ENCODE measurements at places on chromosomes 4 and X.

DNA sequence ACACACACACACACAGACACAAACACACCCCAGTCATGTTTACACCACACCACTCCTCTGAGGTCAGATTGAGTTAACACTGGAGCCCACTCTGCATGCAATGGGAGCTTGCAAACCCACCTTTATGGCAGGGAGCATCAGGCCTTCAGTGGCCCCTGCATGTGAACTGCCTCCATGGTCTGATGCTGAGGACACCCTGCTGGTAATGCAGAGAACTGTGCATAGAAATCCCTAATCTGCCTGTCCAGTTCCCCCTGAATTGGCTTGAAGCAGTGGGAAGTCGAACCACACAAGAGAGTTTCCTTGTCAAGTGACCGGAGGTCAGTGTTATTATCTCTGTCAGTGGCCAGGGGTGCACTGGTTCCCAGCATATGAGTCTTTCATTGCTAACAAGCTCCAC lies 59.8 kb downstream of the ANOS1 start:
- DNase-seq, result no peak

DNA sequence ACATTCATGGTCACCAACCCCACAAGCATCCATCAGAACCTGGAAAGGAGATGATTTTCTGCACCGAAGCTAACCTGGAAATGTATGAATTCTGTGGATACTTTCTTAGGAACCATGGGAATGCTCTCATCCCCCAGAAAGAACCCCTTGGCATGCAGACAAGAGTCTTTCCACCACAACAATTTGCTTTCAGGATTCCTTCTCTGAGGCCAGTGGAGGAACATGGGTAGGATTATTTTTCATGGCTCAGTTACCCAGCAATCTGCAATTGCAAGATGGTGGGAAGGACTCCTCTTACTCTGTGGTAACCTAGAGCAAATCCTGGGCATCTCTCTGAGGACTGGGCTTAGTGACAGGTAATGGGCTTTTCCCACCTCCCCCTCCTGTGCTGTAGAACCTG lies 131.9 kb upstream of the MSX1 start:
- DNase-seq, result no peak

GRCh38 chr4:1640190-1640589 lies 43.9 kb downstream of the FAM53A start:
- no peak for DNase-seq

GRCh38 chrX:104118765-104119164 lies 6.4 kb downstream of the ZCCHC18 start:
- DNase-seq, result no peak

DNA sequence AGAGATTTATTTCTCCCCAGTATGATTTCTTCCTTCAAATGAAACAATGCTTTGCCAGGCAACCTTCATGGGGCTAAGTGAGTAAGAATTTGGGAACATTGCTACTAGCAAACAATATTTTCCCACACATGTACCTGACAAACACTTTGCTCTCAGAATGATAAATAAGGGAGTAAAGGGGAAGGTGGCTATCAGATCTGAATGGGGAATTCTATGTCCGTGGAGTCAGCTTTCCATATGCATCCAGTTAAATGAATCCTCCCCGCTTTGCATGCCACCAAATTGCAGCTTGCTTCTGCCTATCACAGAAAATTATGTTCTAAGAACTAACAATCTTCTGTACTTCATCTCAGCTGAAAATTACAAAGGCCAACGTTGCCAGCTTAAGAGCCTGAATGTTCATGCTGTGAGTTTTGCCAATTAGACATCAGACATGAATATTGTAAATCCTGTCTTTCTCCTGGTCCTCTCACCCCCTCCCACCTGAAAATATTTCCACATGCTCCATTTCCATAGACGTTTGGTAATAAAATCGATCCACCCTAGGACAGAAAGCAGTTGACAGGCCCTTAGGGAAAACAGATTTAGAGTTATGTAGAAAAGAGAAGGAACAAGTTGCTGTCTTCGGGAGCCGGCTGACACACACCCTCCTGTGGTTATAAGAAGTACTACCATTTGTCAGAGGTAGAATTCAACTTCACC lies 6.3 kb downstream of the MEPE start:
- no peak for DNase-seq

DNA sequence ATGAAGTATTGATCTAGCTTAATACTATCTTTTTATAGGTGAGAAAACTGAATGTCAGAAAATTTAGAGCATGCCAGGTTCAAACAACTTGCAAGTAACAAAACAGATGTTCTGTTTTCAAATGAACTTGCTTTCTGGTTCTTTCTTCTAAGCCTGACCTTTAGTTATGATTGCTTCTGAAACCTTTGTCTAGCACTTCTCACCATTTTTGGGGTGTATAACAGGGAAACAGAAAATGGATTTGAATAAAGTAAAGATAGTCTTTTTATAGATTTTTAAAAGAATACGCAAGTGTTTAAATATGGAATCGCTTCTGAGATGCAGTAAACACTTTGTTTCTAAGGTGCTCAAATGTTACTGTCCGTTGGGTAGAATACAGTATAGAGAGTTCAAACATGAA lies 687.2 kb upstream of the CPEB2 start:
- DNase-seq, result no peak

- no peak for DNase-seq
These were observed 17.1 kb upstream of the TMEM150C start for GRCh38 chr4:82578935-82579334.

GRCh38 chrX:44082829-44083228 lies 109.6 kb upstream of the NDP start:
- DNase-seq, result no peak

DNA sequence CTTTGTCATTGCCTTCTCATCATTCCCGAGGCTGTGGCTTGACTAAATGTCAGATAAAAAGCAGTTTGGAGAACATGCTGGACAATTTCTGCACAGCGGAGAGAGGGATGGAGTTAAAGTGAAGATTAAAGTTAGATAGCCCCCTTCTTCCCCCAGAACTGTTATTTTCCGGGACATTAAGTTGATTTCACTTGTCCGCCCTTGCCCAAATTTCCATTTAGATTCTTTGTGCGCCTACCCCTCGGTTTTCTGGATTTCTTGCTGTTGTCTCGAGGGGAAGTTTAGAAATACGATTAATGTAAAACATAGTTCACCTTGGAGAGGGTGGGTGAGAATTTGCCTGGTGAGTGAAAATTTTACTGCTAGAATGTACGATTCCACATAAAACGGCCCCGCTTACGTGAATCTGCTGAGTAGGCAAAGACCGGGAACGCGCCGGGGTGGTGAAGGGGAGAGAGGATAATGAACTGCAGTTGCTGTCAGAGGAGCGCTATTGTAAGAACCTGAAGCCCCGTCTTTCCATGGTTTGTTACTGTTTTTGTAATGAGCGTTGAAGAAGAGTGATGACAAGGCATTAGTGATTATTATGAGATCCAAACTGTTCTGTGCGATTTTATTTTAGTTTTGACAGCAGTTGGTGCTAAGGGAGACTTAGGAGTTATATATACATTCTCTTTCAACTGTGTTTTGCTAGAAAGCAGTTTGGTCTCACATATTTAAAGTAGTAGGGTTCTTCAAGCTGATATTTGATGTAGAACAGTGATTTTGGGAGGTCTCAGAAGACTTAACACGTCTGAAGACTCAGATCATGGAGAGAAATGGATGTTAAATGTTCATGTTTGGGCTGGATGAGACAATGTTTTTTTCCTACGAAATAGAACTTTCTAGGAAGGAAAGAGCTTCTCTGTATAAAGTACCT lies 73.0 kb downstream of the AFF1 start:
- DNase-seq, result peak; percentile 86

- no peak for DNase-seq
These were observed 6.0 kb downstream of the UGT2B17 start for GRCh38 chr4:68570122-68570507.

DNA sequence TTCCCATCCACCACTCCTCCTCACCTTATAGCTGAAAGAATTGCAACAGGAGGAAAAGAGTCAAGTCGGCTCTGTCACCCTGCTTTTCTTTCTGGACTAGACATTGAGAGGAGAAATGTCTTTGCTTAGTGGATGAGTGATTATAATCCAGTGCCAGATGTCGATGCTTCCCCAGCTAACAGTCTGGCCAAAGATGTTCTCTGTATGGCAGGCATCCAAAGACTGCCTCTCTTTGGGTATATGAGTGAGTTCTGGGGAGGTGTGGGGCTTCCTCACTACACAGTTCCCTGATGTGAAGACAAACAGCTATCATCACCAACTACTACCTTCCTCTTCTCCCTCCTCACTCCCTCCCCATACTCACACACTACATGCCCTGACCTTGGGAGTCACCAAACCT lies 90.9 kb downstream of the COMMD8 start:
- DNase-seq, result no peak

GRCh38 chrX:905848-906566 lies 275.4 kb downstream of the SHOX start:
- no peak for DNase-seq

DNA sequence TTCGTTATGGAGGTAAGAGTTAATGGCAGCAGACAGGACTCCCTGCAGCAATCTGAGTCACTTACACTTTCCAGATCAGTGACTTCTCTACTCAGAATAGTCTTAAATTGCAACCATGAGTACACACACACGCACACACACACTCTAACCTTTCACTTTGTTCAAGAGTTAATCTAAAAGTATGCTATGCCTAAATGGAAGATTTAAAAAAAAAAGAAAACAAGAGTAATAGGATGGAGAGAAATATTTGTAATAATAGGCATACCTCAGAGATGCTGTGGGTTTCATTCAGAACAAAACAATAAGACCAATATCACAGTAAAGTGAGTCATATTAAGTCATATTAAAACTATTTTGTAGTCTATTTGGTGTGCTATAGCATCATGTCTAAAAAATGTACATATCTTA lies 969.1 kb upstream of the PCDH10 start:
- no peak for DNase-seq

- DNase-seq, result no peak
These were observed 34.3 kb downstream of the GPC4 start for GRCh38 chrX:133380711-133381619.

- no peak for DNase-seq
These were observed 190.8 kb downstream of the SPATA18 start for GRCh38 chr4:52241916-52242315.

DNA sequence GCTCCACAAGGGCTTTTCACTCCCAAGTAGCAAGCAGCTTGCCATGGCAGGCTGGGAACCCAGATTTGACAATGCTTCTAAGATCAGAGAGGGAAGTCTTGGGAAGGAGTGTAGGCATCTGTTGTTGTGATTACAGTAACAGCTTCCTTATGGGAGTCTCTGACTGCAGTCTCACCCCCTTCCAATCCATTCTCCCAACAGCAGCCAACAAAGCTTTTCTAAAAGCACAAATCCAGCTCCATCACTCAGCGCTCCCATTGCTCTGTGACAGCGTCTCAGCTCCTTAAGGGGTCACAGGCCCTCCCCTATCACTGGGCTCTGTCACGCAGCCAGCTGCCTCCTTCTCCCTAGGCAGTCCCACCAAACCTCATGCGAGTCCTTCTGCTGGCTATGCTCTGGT lies 7.1 kb downstream of the IGFBP7 start:
- DNase-seq, result no peak

DNA sequence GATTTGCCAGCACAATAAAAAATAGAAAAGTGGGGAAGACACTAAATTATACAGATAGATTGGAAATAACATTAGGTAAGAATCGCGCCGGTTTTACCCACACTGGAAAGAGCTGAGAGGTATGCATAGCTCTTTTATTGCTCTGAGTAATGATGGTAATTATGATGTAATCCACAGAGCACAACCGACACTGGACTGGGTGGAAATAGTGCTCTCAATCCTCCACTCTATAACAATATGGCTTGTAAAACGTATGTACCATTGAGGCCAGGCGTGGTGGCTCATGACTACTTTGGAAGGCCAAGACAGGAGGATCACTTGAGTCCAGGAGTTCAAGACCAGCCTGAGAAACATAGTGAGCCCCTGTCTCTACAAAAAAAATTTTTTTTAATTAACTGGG lies 104.3 kb upstream of the RAPGEF2 start:
- no peak for DNase-seq

- no peak for DNase-seq
These were observed 277.5 kb upstream of the AGTR2 start for GRCh38 chrX:115892787-115893671.

GRCh38 chrX:24372021-24372763 lies 11.8 kb downstream of the SUPT20HL1 start:
- no peak for DNase-seq

- no peak for DNase-seq
These were observed 314.7 kb downstream of the CHIC1 start for GRCh38 chrX:73877687-73878086.

GRCh38 chr4:168200685-168201084 lies 108.3 kb downstream of the ANXA10 start:
- DNase-seq, result no peak

DNA sequence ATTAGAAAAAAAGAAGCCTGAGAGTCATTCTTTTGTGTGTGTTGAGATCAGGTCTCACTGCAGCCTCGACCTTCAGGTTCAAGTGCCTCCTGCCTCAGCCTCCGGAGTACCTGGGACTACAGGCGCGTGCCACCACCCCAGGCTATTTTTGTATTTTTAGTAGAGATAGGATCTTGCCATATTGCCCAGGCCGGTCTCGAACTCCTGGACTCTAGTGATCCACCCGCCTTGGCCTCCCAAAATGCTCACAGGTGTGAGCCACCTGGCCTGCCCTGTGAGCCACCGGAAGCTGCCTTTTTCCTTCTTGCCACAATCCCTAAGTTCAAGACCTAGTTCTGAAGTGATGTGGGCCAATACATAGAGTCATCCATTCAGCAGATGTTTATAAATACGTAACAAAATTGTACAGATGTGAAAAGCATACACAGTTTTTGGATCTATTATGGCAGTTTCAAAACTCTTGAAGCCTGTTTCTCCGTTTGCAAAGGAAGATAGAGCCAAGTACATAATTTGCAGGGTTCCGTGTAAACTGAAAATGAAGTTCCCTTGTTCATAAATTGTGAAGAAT lies 536 bp upstream of the CTSO start:
- no peak for DNase-seq

- no peak for DNase-seq
These were observed 266.2 kb upstream of the LDB2 start for GRCh38 chr4:17164666-17165065.

- no peak for DNase-seq
These were observed 1.3 kb downstream of the GAK start for GRCh38 chr4:930827-931193.

- DNase-seq, result no peak
These were observed 166.7 kb upstream of the RPS6KA3 start for GRCh38 chrX:20433388-20433775.

DNA sequence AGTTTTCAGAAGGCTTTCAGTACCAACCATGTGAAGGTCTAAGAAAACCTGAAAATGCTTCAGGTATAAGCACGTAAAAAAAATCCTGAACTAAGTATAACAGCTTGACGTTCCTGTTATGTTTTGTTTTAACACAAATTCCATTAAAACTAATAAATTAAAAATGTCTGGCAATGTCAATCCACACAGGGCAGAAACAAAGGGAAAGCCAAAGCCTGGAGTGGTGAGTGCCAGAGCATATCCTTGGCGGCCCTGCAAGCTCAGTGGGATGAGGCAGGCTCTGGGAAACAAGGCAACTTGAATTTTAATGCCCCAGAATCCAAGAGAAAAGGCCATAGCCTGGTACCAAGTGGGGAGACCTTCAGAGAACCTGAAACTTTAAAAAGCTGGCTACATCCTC lies 78.2 kb downstream of the EPHA5 start:
- no peak for DNase-seq
